ENCODE measurements at places on chromosomes 4 and X. TPM values are rescaled to one million over a fixed set of nuclear protein-coding genes. Genes with fewer than 3 reads are reported as not detected.

CD40LG gene
- 0.69 TPM for total RNA-seq

GRCh38 chrX:115560978-115561604 is at the start of gene PLS3:
TSS of gene PLS3 (plus strand) at chrX:115561174. CDS start at chrX:115610251, 49,077 bp downstream.
- peak; percentile 84 for DNase-seq

- DNase-seq, result no peak
These were observed 914.5 kb downstream of the STIM2 start for GRCh38 chr4:27775156-27775555.

- no peak for DNase-seq
These were observed 45.6 kb downstream of the GPC3 start for GRCh38 chrX:133939655-133940302.

DNA sequence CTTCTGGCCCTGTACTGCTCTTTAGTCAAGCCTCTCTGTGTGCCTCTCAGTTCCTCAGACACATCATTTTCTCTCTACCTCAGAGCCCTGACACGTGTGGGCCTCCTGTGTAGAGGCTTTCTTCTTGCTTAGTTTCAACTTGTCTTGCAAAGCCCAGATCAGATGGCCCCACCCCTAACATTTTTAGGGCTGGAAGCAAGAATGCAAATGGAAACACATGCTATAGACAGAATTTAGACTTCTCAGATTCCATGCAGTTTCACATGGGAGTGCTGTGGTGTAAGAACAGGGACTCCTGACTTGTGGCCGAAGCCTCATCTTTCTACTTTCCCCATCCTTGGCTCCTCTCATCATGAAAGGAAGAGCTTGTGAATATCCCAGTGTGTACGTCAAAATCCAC is 350.7 kb downstream of the DCHS2 start:
- no peak for DNase-seq

DNA sequence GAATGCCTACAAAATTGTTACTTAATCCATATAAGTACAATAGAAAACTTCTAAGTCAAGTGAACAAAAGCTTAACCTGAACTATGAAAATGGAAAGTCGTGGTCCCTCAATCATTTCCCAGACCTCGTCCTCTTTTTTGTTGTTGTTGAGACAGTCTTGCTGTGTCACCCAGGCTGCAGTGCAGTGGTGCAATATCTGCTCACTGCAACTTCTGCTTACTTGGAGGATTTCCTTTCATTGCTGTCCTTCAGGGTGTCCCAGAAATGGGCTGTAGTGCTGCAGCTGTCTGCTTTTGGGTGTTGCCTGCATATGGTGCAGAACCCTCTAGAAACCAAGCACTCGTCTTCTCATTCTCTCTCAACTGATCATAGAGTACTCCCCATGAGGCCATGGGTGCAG is 75.0 kb upstream of the IL2 start:
- no peak for DNase-seq

DNA sequence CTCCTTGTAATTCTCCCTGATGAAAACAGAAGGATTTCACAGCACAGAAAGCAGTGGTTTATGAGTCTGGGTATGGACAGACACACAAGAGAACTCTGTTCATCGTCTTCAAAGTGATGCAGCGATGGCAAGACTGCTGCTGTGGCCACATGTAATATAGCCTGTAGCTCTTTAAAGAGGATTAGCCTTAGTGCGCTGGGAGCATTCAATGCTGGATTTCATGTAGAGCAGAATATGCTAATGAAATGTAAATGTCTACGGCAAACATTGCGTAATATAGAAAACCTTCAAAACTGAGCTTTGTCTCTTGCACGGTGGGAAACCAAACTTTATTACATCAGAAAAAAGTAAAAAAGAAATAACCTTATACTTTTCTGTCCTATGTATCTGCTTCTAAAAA is 42.9 kb downstream of the ALPK1 start:
- DNase-seq, result no peak

GRCh38 chrX:10360116-10360515 is 203.3 kb downstream of the CLCN4 start:
- no peak for DNase-seq
